Stimulated activated CD8-positive, alpha-beta memory T cell treated with anti-CD3 and anti-CD28 coated beads, Interleukin-4, amount 100 ng/mL, for 4 hours (primary cell): ENCODE measurements at places on chromosomes 1 and 21.

- DNase-seq: no peak
Measured at GRCh38 chr21:15617964-15618363, 111.8 kb upstream of the USP25 start.

- no peak for DNase-seq
Measured at GRCh38 chr1:20211511-20211931, 25.2 kb upstream of the PLA2G2C start.

DNA sequence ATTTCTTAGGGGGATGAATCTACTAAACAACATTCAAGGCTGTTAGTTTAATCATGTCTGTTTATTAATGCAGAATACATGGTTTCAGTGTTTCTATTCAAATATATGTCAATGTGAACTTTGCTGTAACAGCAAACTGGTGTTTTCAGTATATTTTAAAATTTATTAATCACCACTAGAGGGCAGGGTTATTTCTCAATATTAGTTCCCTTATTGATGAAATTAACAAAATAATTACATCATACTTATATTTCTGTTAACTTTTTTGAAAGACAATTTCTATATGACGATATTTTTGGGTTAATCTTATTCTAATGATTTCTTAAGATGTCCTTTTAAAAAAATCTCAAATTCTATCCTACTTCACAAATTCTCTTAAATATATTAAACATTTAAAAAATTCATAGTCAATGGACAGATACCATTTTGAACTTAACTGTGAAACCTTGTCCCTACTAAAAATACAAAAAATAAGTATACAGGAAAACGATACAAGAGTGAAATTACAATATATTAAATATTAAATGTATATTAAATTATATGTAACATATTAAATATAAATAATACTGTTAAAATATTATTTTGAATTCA lies 1034.1 kb upstream of the PRMT6 start:
- no peak for DNase-seq

DNA sequence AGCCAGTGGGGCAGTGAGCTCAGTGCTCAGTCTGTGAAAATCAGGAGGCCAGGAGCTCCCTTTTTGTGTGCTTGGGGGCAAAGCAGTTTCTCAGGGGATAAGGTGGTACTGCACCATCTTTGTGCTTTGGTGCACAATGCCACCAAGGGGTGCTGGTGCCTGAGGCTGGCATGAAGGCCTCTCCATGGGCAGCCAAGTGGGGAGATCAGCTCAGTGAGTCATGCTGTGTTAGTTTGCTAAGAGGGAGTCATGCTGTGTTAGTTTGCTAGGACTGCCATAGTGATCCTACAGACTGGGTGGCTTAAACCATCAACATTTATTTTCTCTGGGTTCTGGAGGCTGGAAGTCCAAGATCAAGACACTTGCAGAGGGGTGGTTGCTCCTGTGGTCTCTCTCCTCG lies 428.1 kb downstream of the PRDM2 start:
- no peak for DNase-seq

- DNase-seq: no peak
Measured at GRCh38 chr1:60228041-60228491, 154.5 kb upstream of the C1orf87 start.

- no peak for DNase-seq
Measured at GRCh38 chr1:211842518-211842917, 12.0 kb upstream of the LPGAT1 start.

DNA sequence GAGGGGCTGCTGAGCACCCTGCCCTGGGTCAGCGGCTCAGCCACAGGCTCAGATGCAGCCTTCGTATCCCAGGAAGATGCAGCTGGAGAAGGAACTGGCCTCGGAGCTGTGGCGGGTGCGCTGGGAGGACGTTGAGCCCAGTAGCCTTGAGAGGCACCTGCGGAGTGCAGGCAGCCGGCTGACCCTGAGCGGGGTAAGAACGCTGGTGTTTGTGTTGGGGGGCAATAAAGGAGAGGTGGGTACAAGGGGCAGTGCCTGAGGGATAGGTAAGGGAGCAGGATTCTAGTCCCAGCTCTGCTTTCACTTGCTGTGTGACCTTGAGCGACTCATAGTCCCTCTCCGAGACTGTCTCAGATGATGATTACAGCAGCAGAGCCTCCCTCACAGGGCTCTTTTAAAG lies 6.4 kb downstream of the NPR1 start:
- no peak for DNase-seq

DNA sequence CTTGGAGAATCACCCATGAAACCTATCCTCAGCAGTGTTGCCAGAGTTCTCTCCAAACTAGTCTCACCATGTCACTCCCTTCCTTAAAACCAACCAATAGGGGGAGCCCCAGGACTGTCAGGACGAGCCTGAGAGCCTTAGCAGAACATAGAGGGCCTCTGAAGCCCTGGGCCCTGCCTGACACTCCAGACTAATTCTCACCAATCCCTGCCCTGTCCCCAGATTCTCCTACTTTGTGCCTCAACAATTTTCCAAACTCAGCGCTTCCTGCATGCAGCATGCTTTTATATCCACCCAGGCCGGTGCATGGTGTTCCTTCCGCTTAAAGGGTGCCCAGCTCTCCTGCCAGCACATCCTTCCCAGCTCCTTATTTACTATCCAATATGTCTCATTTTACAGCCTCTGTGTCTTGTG lies 42.7 kb downstream of the HSD3B1 start:
- DNase-seq: no peak

GRCh38 chr1:161958425-161958824 lies 65.2 kb downstream of the OLFML2B start:
- no peak for DNase-seq

DNA sequence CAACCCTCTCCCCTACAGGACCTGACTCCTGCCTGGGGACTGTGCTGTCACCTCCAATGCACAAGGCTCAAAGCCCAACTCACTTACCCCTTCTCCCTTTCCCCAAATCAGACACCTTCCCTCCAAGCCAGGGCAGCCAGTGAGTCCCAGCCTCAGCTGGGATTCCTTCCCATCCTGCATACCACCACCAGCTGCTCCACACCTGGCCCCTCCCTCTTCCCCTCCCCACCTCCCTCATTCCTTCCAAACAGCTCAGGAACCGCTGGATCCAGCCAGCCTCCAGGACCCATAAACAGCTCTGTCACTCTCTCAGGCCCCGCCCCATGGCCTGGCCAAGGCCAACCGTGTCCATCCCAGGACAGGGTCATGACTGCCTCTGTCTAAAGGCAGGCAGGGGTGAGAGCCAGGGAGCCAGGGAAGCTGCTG lies 41.4 kb downstream of the ACOT7 start:
- DNase-seq: no peak

GRCh38 chr1:54017979-54018378 lies at the start of gene LDLRAD1:
Gene LDLRAD1, minus strand, starts transcription at chr1:54018186. Its CDS starts 74 bp downstream, at chr1:54018112.
- no peak for DNase-seq

GRCh38 chr1:156664767-156665411 lies 12.3 kb downstream of the NES start:
- no peak for DNase-seq

GRCh38 chr1:76862447-76862846 lies 4.8 kb upstream of the ST6GALNAC5 start:
- DNase-seq: no peak

GRCh38 chr1:25467193-25467592 lies 36.5 kb downstream of the MACO1 start:
- no peak for DNase-seq

DNA sequence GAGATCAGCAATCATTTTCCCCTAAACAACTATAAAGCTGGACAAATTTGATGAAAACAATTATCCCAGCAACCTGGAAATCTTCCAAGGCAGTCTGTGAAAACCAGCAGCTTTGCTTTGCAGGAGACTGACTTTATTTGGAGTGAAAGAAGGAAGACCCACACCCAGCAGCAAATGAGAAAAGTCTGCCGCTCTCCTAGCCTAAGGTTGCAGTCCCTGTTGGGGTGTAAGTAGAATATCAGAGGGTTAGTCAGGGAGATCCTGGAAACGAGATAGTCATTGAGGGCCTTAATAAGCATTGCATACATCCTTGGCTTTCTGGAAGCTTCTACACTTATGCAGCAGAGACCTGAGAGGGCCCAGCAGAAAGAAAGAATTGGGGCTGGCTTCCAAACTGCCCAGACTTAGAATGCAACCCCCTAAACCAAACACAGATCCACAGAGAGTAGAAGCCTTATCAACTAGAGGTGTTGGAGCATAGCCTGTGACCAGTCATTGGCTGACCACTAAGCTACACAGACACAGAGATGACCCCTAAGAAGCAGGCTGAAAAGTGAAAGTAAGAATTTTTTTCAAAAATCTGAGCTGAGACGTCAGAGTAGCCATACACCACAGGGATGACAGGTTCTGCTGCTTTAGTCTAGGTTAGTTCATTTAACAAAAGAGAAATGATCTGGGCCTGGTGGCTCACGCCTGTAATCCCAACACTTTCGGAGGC lies 98.3 kb downstream of the LYPLAL1 start:
- no peak for DNase-seq

DNA sequence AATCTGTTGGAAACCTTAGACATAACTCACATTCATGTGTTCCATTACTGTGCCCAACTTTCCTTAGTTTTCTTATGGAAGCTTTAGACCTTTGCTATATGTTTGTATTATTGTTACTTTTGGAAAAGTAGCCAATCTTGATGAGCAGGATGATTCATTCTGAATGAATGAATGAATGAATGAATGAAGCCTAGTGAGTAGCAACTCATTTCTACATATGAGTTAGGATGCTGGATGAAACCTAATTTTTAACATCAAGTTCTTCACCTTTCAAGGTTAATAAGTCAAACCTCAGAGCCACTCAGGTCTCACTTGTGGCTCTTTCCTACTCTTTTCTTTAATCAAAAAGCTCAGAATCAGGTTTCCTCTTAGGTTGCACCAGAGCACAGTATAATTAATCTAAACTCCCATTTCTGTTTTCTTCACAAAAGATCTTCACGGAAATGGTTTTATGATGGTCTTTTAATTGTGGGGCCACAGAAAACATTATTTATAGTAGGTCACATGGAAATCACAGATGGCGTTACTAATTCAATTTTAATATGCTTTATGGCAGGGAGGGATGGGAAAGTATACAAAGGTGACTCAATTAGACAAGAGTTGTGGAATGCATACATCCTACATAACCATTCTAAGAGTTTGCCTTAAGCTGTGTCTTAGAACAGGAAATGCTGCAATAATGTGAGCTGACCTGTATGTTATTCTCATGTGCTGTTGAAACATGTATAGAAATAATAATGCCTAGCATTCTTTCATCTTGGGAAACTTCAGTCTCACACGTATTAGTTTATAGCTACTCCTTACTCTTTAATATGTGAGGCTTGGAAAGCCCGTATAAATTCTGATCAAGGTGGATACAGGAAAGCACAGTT lies 4.5 kb upstream of the DDX59 start:
- DNase-seq: no peak

- no peak for DNase-seq
Measured at GRCh38 chr1:65213271-65214023, 65.4 kb downstream of the AK4 start.

- DNase-seq: no peak
Measured at GRCh38 chr1:166302989-166303758, 136.4 kb upstream of the FAM78B start.

- no peak for DNase-seq
Measured at GRCh38 chr1:231138236-231138635, 23.6 kb upstream of the TRIM67 start.

DNA sequence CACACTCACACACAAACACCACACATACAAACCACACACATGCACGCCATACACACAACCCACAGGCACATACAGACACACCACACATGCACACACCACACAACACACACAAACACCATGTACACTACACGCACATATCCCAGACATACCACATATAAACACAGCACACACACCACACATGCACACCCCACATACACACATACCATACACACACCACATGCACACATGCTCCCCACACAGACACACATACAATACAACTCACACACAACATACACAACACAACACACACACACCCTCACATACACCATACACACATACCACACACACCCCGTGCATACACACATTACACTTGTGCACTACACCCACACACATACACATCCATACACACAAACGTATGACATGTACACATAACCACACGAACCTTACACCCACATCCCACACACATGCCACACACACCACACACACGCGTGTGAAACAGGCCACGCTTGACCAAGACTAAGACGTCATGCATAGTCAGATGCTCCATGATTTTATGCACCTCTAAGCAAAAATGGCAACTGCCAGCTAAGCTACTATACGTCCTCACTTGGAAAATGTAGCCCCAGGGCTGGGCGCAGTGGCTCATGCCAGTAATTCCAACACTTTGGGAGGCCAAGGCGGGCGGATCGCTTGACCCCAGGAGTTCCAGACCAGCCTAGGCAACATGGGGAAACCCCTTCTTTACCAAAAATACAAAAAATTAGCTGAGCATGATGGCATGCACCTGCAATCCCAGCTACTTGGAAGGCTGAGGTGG lies 77.4 kb upstream of the TMPRSS2 start:
- no peak for DNase-seq

DNA sequence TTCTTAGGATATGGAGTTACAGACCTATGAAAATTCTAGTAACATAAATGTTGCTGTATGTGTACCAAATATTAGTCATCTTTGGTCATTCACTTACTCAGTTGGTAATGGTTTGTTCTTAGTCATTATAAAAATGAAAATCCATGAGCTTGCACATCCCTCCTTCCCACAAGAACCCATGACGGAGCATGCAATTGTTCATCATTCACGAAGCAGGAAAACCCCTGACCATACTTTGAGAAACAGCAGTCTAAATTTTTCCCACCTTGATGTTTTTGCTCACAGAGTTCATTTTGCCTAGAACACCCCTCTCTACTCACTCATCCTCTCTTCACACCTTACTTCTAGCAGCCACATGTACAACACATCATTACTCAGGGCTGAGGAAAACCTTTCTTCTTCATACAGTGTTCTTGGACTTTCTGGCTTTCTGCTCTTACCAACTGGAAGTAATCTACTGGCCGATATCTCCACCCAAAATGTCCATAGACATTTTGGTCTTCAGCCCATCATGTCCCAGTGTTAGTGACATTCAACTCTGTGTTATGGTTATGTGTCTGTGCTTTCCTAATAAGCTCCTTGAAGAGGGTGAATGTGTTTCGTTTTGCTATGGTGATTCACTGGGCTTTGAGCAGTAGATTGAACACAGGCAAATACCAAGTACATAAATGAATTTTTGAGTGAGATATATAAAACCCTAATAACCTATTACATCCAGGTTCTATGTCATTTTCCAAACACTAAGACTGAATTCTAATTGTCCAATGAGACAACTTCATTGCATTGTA lies 189.9 kb downstream of the ZC3H11B start:
- no peak for DNase-seq

DNA sequence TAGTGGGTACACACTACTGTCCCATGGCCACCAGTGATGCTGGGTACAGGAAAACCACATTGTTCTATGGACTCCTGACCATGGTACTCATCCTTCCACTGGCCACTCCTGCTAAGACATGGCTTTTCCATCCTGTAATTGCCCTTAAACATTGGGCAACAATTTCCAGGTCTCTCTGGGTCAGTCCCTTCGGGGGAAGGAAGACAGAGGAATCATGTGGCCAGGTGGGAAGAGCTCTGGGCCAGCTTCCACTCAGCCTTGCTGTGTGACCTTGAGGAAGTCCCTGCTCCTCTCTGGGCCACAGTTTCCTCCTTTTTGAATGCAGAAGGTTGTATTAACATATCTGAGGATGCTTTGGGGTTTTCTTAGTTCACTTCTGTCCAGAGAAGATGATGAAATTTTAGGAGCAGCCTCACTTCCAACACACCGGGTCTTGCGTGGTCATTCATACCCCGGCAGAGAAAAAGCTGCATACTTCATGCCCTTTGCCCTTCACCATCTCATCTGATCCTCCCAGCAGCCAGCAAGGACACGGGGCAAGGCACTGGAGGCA lies 50.8 kb downstream of the SRRM1 start:
- DNase-seq: no peak
